Right lobe of liver (tissue), 6 donors: ENCODE measurements at places on chromosomes 11 and 22. TPM values are rescaled to one million over a fixed set of nuclear protein-coding genes. Genes with fewer than 3 reads are reported as not detected.

- H3K36me3 ChIP-seq, result no peaks in the 10 kb centered on the region
- H3K4me3 ChIP-seq, result no peak overlapping the region
- DNase-seq, result peak; percentile 85
Measured at GRCh38 chr11:61908730-61909316, 8.5 kb downstream of the RAB3IL1 start.

DNA sequence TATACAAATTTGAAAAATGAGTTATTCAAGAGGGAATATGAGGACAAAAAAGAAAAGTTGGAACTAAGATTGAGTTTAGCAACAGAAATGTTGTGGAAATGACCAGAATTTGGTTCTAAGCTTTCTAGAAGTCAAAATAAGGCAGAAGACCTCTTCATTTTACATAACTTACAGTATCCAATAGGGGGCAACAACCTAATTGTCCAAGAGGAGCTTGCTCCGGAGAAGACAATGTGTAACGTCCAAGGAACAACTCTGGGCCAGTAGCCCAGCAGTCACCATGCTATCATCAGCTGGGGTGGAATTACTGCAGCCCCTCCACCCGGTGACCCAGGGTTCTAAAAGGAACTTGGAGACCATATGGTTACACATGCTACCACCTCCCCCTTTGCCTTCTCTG, 14.1 kb downstream of the CNTF start:
- DNase-seq, result no peak
- no peak overlapping the region for H3K4me3 ChIP-seq
- no peaks in the 10 kb centered on the region for H3K4me1 ChIP-seq
- H3K36me3 ChIP-seq, result no peaks in the 10 kb centered on the region
- H3K27me3 ChIP-seq, result no peaks in the 10 kb centered on the region
- H3K27ac ChIP-seq, result no peak overlapping the region

DNA sequence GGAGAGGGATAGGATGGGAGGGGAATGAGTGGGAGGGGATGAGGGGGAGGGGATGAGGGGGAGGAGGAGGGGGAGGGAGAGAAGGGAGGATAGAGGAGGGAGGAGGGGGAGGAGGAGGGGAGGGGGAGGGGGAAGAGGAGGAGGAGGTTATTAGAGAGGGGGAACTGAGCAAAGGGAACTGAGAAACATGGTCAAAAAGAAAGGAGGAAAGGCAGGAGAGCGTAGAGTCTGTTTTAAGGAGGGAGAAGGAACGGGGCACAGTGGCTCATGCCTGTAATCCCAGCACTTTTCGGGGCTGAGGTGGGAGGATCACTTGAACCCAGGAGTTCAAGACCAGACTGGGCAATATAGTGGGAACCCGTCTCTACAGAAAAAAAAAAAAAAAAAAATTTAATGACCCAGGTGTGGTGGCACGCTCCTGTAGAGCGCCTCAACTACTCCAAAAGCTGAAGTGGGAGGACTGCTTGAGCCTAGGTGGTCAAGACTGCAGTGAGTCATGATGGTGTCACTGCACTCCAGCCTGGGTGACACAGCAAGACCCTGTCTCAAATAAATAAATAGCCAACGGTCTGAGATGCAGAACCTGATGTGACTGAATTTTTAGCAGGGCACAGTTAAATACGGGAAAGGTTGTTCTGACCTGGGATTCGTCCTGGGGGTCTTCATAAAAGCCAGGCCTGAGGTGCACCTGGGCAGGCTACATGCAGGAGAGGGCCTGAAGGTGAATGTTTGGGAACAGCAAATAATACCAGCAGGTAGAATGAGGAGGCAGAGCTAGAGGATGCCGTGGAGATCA, 4.0 kb downstream of the B3GNT6 start:
- no peaks in the 10 kb centered on the region for H3K4me1 ChIP-seq
- no peaks in the 10 kb centered on the region for H3K36me3 ChIP-seq
- no peak overlapping the region for H3K27ac ChIP-seq
- DNase-seq, result no peak
- H3K4me3 ChIP-seq, result no peak overlapping the region
- no peaks in the 10 kb centered on the region for H3K27me3 ChIP-seq

DNA sequence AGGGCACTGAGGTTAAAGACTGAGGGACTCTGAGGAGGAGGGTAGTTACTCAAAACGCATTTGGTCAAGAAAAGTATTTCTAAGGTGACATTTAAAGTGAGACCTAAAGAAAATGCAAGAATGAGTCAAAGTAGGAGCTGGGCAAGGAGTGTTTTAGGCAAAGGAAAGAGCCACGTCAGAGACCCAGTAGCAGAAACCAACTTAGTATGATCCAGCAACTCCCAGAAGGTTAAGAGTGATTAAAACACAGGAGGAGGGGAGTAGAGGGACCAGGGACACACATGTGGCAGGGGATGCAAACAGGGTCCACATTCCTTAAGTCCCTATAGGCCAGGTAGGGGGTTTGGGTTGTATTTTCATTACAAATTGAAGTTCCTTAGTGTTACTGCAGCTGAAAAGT, 24.3 kb upstream of the CCDC34 start:
- H3K4me3 ChIP-seq, result no peak overlapping the region
- no peaks in the 10 kb centered on the region for H3K36me3 ChIP-seq
- no peak for DNase-seq
- H3K4me1 ChIP-seq, result peaks cover 38% of the 10 kb centered on the region
- no peak overlapping the region for H3K27ac ChIP-seq

DNA sequence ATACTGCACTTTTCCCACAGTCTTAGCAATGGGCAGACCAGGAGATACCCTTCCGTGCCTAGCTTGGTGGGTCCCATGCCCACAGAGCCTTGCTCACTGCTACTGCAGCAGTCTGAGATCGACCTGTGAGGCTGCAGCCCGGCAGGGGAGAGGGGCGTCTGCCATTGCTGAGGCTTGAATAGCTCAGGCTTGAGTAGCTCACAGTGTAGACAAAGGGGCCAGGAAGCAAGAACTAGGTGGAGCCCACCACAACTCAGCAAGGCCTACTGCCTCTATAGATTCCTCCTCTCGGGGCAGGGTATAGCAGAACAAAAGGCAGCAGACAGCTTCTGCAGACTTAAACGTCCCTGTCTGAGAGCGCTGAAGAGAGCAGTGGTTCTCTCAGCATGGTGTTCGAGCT, 118.1 kb downstream of the BARX2 start:
- H3K4me3 ChIP-seq, result no peak overlapping the region
- no peaks in the 10 kb centered on the region for H3K36me3 ChIP-seq
- no peak overlapping the region for H3K27ac ChIP-seq

DNA sequence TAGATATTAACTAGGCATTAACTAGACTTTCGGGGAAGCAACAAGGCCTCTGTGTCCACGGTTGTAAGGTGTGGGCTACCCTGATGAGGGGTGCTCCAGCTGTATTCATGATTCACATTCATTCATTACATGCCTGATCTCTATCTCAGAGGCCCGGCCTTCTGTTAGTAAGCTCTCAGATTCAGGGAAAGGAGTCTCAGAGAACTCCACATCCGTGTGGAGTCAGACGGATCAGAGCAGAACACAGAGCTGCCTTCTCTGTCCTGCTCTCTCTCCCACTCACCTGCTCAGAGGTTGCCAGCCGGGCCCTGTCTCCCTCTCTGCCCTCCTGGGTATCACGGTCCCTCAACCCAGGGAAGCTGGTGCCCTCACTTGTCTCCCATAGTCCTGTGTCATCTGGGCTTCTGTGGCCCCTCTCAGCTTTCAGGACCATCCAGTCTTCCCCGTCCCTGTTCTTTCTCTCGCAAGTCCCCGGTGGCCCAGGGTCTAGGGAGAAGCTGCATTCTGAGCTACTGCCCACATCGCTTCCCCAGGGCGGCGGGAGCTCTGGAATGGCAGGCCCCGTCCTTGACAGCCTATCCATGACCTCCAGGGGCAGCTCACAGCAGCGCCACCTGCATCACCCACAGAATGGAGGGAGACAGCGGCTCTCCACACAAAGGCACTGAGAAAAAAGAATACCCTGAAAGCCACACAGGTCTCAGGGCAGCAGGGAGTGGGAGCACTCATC, 4.3 kb downstream of the TP53AIP1 start:
- no peaks in the 10 kb centered on the region for H3K36me3 ChIP-seq
- H3K27ac ChIP-seq, result no peak overlapping the region
- DNase-seq, result no peak
- H3K4me1 ChIP-seq, result no peaks in the 10 kb centered on the region

GRCh38 chr11:2912498-2912897, 16.7 kb downstream of the PHLDA2 start:
- no peak overlapping the region for H3K4me3 ChIP-seq
- no peaks in the 10 kb centered on the region for H3K36me3 ChIP-seq
- H3K27ac ChIP-seq, result no peak overlapping the region
- no peaks in the 10 kb centered on the region for H3K27me3 ChIP-seq

DNA sequence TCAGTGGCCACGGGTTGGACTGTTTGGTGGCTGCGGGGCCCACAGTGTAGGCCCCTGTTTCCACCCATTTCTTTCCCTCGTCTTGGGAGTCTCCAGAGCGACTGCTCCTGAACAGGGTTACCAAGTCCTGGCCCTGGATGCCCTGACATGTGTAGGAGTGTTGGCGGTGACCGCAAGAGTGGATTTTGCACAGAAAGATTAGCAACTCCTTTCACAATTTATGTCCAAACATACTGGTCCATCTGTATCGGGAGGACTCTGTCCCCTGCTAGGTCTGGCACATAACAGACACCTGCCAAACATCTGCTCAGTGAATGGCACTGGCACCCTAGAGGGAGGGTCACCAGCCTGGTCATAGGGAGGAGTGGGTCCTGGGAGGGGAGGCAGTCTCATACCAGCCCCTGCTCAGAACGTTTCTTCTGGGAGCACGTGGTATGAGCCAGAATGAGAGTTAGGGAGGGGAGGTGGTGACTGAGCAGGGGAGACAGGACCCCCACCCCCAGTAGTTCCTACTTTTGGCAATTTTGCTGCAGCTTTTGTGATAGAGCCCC, 3.4 kb upstream of the APOA1 start:
- H3K36me3 ChIP-seq, result peaks cover 2% of the 10 kb centered on the region
- peak overlapping the region; percentile 76 for H3K27ac ChIP-seq
- no peak for DNase-seq

DNA sequence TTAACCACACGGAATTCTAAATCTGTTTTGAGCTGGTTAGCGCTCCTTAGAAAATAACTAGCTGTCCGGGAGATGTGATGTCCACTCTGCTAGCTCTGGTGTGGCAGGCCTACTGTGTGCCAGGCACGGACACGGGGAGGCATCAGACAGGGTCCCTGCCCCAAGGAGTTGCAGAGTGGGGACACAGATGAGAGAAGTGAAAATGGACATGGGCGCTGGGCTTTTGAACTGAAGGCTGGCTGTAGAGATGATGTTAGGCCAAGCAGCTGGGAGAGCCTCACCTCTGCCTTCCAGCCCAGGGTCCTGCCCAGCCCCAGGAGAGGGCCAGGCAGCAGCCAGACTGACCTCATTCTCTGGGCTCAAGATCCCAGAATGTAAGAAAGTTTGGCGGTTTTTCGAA, 368.6 kb downstream of the CTTN start:
- no peak overlapping the region for H3K27ac ChIP-seq
- no peak overlapping the region for H3K4me3 ChIP-seq
- H3K4me1 ChIP-seq, result no peaks in the 10 kb centered on the region
- H3K27me3 ChIP-seq, result no peaks in the 10 kb centered on the region

DNA sequence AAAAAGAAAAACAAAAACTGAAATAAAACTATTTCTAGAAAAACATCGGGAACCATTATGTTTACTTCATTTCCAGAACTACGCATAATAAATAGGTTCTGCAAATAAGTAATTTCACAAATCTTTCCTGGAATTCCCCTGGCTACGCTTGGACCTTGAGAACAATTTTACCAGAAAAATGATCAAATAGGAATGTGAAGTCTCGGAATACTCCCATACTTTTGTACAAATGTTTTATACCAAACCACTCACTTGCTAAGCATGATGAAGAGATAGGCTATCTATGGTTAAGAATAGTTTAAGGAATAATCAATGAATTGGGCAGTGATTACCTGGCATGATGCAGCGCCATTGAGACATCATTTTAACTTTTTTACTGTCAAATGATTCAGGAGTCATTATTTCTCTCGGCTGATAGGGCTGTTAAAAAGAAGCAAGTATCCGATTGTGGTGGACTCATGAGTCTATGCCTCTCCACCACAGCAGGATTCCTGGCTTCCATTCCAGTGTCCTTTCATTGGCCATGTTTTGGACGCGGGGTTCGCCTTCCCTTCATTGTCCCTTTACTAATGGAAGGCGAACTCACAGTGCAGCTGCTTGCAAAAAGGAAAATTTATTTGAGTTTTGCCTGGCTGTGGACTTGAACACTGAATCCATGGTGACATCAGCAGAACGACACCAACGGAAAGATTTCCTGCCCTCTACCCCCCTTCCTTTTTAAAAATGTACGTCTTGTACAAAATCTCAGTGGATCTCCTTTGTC, 39.9 kb upstream of the BLID start:
- no peaks in the 10 kb centered on the region for H3K4me1 ChIP-seq
- DNase-seq, result no peak
- H3K36me3 ChIP-seq, result no peaks in the 10 kb centered on the region
- no peak overlapping the region for H3K27ac ChIP-seq
- no peak overlapping the region for H3K4me3 ChIP-seq
- no peaks in the 10 kb centered on the region for H3K27me3 ChIP-seq

GRCh38 chr11:118211006-118211405, 13.8 kb downstream of the JAML start:
- H3K27ac ChIP-seq, result no peak overlapping the region
- no peaks in the 10 kb centered on the region for H3K36me3 ChIP-seq
- H3K4me1 ChIP-seq, result peaks cover 18% of the 10 kb centered on the region
- DNase-seq, result no peak
- H3K27me3 ChIP-seq, result no peaks in the 10 kb centered on the region

- no peak for DNase-seq
- no peak overlapping the region for H3K4me3 ChIP-seq
- no peaks in the 10 kb centered on the region for H3K36me3 ChIP-seq
- H3K27me3 ChIP-seq, result no peaks in the 10 kb centered on the region
- H3K27ac ChIP-seq, result peak overlapping the region; percentile 18
Measured at GRCh38 chr22:35310556-35311550, 11.2 kb downstream of the TOM1 start.

GRCh38 chr11:125347261-125347585, 148.8 kb downstream of the FEZ1 start:
- DNase-seq, result peak; percentile 39
- H3K4me3 ChIP-seq, result no peak overlapping the region
- H3K36me3 ChIP-seq, result no peaks in the 10 kb centered on the region
- H3K27ac ChIP-seq, result no peak overlapping the region

GRCh38 chr11:128519338-128519737, 68.0 kb downstream of the ETS1 start:
- peak overlapping the region; percentile 93 for H3K27ac ChIP-seq
- H3K36me3 ChIP-seq, result no peaks in the 10 kb centered on the region
- no peak for DNase-seq
- H3K27me3 ChIP-seq, result no peaks in the 10 kb centered on the region
- peaks cover 11% of the 10 kb centered on the region for H3K4me1 ChIP-seq

DNA sequence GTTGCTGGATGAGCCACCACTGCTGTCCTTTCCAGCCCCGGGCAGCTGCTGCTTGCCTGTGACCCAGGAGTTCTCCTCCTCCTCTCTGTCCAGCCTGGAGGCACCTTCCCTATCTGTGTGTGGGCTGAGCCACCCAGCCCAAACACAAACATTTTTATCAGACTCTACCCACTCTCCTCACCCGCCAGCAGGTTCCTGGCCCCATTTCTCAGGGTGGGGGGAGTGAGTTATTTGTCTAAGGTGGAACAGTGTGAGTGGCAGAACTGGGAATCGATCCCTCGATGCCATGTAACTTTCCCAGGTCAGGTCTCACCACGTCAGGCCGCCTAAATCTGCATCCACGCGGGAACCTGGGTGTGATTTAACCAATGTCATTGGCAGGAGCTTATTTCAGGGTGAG, 20.8 kb upstream of the SMIM38 start:
- no peak overlapping the region for H3K4me3 ChIP-seq
- no peaks in the 10 kb centered on the region for H3K27me3 ChIP-seq
- H3K36me3 ChIP-seq, result no peaks in the 10 kb centered on the region
- no peaks in the 10 kb centered on the region for H3K4me1 ChIP-seq

HEPHL1 gene
- not detected for total RNA-seq

C22orf42 gene
- not detected for total RNA-seq

CTSW gene
- 1.3 TPM for total RNA-seq

DDI1 gene
- total RNA-seq, result not detected
